ENCODE measurements at places on chromosomes 6 and 20. TPM values are rescaled to one million over a fixed set of nuclear protein-coding genes. Genes with fewer than 3 reads are reported as not detected.

Gene RIPOR2
- total RNA-seq, result 6.1 TPM

Gene LY6G5C
- total RNA-seq, result 1.1 TPM

Gene FAM209B
- not detected for total RNA-seq

Gene GPR6
- not detected for total RNA-seq

Gene LAMA5
- total RNA-seq, result 53.5 TPM

Gene RALGAPB
- total RNA-seq, result 37.9 TPM

Gene NKAIN4
- 4.4 TPM for total RNA-seq

Gene MEI4
- total RNA-seq, result not detected

Gene PPT2
- total RNA-seq, result 107 TPM

Gene DAAM2
- 23.2 TPM for total RNA-seq

Gene GJA1
- 21.3 TPM for total RNA-seq

Gene PPP1R3G
- total RNA-seq, result 2.4 TPM

Gene GPR63
- total RNA-seq, result 1.6 TPM

Gene ESR1
- total RNA-seq, result 1.1 TPM
